ENCODE measurements at places on chromosomes 1 and 21.

DNA sequence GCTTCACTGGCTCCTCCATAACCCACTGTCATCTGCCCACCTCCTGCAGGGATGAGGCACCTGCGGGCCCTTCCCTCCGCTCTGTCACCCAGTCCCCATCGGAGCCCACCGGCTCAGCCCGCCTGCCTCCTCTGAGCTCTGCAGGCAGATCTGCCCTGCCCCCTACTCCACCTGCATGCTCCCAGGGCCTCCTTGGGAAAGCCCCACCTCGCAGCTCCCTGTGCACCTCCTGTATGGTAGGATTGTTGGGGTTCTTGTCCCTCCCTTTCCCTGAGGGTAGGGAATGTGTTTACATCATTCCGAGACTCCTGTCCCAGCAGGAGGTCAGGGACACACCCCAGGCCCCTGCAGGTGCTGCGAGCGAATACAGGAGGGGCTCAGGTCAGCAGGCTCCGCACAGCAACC lies 50.5 kb downstream of the SIK1 start:
- no peak for DNase-seq

DNA sequence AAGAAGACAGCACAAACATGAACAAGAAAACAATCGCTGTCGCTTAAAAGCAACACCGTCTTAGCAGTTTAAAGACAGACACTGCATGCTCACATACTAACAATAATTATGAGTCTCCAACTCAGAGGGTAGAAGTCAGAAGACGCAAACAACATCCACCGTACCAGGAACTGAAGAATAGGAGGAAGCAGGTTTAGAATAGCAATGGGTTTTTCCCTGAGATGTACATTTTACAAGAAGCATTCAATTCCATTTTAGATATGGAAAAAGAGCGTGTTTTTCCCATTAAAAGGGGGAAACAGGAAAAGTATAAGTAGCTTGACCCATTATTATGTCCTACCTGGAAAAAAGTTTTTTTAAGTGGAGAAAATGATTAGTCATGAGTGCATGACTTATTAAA lies 34.5 kb upstream of the KCNE1 start:
- DNase-seq: no peak

DNA sequence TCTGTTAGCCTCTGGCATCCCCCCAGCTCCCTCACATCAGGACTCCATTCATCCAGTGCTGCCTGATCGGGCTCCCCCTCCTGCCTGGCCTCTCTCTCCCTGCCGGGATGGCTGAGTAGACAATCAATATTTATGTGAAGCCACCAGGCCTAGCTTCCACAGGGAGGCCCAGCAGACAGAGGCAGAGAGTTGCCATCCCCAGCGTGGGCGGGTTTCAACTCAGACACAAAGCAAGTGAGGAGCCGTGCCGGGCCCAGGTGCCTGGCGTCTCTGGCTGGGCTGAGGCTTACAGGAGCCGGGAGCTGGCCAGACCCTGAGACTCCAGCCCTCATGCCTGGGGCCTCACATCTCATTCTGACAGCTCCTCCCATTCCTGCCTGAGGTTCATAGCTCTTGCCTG lies 34.5 kb upstream of the ATP2B4 start:
- DNase-seq: no peak

- DNase-seq: no peak
Observed at GRCh38 chr21:42660118-42660470, 6.7 kb downstream of the PDE9A start.

DNA sequence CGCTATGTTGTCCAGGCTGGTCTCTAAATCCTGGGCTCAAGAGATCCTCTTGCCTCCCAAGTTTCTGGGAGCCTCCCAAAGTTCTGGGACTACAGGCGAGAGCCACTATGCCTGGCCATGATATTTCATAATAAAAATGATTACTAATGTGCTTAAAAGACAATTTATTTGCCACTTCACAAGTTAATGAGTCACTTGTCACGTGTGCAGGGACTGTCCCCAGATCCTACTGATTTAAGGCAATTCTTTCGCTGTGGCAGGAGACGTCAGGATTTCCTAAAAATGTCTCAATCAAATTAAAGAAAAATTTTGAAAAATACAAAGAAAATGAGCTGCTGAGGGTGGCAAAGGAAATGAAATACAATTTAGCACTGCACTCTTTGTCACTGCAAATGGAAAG lies 43.5 kb downstream of the B3GALNT2 start:
- no peak for DNase-seq

- DNase-seq: no peak
Observed at GRCh38 chr21:28239340-28239739, 753.3 kb downstream of the LTN1 start.
